ENCODE measurements at places on chromosomes 13 and 19.
A peak's percentile ranks its signal among the peaks of the same experiment; 100 is the strongest.

- DNase-seq: no peak
Observed at GRCh38 chr13:106173891-106174610, 361.4 kb downstream of the EFNB2 start.

DNA sequence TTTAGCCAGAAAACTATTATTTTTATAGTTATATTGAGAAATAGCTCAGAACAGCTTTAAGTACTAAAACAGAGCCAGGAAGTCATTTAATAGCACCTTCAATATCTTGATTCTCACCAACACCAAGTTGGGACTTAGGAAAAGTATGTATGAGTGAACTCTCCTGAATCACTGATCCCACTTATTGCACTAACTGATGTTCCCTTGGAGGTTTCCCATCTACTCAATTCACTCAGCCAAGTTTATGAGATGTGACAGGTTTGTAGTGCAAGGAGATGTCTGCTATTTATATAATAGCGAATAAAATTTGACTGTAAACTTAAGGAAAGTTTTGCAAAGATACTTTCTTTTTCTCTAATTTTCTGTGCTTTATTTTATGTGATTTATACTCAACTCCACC, 1147.6 kb upstream of the PCDH20 start:
- no peak for DNase-seq

DNA sequence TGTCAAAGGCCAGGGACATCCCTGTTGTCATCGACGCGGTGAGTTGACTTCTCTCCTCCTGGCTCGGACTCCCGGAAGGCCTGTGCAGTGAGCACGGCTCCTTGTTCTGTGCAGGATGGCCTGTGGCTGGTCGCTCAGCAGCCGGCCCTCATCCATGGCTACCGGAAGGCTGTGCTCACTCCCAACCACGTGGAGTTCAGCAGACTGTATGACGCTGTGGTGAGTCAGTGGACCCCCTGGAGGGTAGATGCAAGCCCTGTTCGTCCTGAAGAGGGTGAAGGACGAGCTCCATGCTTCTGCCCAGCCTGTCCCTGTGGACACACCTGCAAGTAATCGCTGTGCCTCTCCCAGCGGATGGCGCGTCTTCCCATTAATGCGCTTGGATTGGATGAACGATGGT, 19.2 kb downstream of the NAXD start:
- DNase-seq: no peak

DNA sequence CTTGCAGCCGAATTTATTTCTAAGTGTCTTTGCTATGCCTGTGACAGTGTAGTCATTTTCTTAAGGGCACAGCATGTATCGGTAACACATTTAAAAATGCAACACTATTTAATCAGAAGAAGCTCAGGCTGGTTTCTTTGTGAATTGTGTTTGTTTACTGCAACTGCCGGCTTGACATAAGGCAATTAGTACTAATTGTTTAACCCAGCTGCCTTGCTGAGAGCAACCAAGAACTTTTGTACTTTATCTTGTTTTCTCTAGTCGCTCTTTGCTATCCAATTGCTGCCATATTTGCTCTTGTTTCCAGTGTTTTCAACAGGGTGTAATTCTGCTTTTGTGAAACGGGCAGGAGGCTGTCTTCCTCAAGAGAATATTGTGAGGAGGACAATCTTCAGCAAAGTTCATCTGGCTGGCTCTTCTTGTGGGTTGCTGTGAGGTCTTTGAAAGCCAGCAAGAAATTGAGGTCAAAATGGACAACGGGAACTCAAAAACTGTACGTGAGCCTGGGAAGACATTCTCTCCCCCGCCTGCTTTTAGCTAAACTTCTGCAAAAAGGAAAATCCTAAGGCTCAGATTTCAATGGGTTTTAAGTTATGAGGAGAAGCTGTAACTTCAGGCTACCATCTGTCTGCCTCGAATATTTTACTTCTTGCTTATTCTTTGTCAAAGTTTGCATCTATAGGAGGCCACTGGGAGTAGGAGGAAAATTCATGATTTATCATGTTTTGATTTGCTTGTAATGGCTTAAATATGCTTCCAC, 75.8 kb upstream of the TSHZ3 start:
- DNase-seq: no peak

DNA sequence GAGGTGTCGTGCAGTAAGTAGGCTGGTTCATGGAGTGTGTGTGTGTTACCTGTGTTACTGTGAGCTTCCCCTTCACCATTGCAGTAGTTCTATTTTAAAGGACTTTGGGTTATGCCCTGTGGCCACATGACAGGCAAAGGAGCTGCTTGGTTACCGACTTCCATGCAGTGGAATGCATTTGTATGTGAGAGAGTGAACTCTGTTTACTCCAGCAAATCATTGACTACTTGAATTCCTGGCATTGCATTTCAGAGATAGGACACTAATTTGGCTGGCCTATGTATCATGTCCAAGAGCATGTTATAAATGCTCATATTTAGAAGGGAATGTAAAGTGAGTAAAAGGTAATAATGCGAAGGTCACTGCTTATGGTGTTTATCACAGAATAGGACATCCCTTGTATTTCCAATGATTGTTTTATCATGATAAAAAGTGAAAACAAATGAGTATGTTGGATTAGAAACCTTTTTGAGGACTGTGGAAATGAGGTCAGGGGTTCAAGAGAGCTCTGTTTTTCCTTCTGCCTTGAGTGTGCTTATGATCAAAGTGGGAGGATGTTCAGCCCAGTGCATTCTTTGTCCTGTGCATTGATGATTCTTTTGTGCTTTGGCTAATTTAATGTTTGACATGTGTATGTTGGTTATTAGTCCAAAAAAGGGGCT, 156.5 kb downstream of the LMO7 start:
- DNase-seq: no peak

DNA sequence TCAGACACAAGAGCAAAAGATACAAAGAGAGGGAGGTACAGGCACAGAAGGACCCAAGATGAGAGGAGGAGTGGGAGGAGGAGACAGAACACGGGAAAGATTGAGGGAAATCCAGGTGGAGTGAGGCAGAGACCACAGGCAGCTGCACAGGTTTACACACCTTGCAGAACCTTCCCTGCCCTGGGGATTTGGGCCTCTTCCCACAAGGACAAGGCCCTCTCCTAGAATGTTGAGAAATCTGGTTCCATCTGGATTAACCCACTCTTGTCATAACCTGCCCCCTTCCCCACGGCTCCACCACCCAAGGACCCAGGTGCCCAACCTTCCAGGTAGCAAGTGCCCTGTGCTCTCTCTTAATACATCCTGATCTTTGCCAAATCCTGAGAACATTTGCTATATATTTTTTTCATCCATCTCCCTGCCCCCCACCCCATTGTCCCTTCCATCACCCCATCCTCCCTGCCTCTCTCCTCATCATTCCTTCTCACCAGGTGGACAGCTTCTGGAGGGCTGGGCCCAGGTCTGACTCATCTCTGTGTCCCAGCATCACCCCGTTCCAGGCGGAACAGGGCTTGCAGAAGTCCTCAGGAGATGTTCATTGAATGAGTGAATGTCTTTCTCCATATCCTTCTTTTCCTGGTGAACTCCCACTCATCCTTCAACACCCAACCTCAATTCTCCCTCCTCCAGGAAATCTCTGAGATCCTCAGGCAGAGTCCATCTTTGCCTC, 8.8 kb upstream of the KLK8 start:
- no peak for DNase-seq

GRCh38 chr13:78827471-78827870, 168.5 kb upstream of the OBI1 start:
- DNase-seq: no peak

GRCh38 chr13:110187641-110188161, 119.3 kb downstream of the COL4A1 start:
- no peak for DNase-seq

DNA sequence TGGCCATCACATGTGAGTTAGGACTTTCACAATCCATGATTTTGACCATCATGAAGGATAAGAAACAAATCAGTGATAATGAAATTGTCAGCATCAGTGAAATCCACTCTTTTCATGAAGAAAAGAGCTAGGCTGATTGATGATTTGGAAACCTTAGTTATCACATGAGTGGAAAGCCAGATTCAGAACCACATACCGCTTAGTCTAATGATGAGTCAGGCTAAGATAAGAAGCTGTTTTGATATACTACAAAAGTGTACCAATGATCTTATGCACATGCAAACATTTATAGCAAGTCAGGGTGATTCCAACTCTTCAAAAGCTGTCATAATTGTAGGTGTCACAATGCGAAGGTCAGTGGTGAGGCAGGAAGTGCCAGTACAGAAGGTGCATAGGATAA, 519.3 kb downstream of the GPC6 start:
- DNase-seq: no peak

- DNase-seq: no peak
Observed at GRCh38 chr13:99312493-99312883, 5.3 kb upstream of the GPR183 start.

DNA sequence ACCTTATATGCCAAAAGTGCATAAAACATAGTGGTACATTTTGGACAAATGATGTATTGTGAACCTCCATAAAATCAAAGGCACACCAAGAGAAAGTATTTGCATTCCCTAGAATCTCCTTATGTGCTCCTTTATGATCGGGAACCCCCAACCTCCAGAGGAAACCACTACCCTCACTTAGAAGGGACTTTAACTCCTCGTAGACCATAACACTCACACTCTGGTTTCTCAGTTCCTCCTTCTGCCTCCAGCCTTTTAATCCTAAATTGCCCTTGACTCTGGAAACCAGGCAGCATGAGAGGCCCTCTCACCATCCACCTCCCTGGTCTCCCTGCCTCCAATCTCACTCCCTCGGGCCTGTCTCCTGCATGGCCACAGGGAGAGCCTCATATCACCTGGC, 9.8 kb upstream of the KCNN4 start:
- no peak for DNase-seq

GRCh38 chr13:112159575-112160547, 92.9 kb downstream of the SOX1 start:
- DNase-seq: no peak

- no peak for DNase-seq
Observed at GRCh38 chr19:36257520-36257876, 42.6 kb downstream of the ZNF146 start.

GRCh38 chr13:43994999-43995859, 115.5 kb downstream of the LACC1 start:
- DNase-seq: no peak

DNA sequence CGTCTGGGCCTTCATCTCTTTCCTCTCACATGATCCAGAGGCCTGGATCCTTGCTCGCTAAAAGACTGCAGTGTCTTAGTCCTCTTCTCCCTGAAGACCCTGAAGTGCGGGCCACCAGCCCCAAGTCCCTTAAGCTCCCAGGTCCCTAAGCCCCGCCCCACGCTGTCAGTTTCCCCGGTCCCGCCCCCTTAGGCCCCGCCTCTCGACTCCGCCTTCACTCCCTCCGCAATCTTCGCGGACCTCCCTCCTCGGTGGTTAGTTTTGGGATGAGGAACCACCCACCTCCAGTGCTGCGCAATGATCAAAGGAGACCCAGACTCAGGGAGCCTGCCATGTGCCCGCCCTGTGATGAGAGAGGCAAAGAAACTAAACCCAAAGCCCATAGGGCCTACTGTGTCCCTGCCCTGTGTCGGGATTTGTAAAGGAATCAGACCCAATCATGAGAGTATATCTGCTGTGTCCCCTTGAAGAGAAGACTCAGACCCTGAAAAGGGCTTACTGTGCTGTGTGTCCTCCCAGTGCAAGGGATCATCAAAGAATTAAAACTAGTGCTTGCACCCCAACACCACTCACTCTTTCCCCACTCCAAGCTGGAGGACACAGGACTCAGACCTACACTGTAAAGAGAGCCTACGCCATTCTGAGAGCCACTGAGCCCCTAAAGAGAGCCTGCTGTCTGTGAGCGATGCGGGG, 3.0 kb upstream of the COX6B1 start:
- peak; percentile 81 for DNase-seq

GRCh38 chr19:50290011-50290410, 39.2 kb downstream of the KCNC3 start:
- DNase-seq: no peak

GRCh38 chr13:90502762-90503161, 844.7 kb upstream of the MIR17HG start:
- DNase-seq: no peak

GRCh38 chr19:1961000-1961883, 20.3 kb downstream of the CSNK1G2 start:
- no peak for DNase-seq

- no peak for DNase-seq
Observed at GRCh38 chr13:34352958-34353357, 535.0 kb downstream of the RFC3 start.

- no peak for DNase-seq
Observed at GRCh38 chr19:47973529-47973928, 18.4 kb downstream of the BSPH1 start.

GRCh38 chr13:44128552-44129001, 245.0 kb upstream of the SERP2 start:
- no peak for DNase-seq

- DNase-seq: no peak
Observed at GRCh38 chr13:38386421-38386820, 36.8 kb downstream of the UFM1 start.

DNA sequence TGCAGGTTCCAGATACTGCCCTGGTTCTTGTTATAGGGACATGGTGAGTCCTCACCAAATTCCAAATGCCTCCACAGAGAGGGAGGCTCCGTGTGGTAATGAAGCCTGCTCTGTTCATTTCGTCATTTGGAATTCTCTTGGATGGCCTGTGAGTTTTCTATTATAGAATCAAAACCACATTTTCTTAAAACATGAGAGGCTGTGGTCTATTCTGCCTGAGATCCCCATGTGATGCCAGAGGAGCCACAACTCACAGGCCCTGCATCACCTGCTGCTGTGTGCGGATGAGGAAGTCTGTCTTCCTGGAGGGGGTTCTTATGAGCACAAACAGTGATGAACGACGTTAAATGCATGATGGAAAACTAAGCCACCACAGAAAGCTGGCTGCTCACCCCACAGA, 264.4 kb downstream of the UQCRFS1 start:
- no peak for DNase-seq

GRCh38 chr19:15702534-15702930, 25.3 kb upstream of the OR10H2 start:
- DNase-seq: peak; percentile 60

DNA sequence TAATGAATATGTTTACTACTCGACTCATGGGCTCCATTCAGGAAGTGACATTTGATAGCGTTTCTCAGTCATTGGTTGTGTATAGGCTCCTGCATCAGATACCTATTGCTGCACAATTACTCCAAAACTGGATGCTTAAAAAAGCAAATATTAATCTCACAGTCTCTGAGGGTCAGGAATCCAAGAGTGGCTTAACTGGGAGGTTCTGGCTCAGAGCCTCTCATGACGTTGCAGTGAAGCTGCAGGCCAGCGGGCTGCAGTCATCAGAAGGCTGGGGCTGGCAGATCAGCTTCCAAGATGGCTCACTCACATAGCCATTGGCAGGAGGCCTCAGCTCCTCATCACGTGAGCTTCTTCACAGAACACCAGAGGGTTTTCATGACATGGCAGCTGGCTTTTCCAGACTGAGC, 525.1 kb upstream of the NBEA start:
- DNase-seq: no peak

All from hematopoietic multipotent progenitor cell treated with erythropoietin and hydrocortisone succinate and interleukin-3 and kit ligand, for 15 days (in vitro differentiated cells).